ENCODE measurements at places on chromosomes 13 and 19.

DNA sequence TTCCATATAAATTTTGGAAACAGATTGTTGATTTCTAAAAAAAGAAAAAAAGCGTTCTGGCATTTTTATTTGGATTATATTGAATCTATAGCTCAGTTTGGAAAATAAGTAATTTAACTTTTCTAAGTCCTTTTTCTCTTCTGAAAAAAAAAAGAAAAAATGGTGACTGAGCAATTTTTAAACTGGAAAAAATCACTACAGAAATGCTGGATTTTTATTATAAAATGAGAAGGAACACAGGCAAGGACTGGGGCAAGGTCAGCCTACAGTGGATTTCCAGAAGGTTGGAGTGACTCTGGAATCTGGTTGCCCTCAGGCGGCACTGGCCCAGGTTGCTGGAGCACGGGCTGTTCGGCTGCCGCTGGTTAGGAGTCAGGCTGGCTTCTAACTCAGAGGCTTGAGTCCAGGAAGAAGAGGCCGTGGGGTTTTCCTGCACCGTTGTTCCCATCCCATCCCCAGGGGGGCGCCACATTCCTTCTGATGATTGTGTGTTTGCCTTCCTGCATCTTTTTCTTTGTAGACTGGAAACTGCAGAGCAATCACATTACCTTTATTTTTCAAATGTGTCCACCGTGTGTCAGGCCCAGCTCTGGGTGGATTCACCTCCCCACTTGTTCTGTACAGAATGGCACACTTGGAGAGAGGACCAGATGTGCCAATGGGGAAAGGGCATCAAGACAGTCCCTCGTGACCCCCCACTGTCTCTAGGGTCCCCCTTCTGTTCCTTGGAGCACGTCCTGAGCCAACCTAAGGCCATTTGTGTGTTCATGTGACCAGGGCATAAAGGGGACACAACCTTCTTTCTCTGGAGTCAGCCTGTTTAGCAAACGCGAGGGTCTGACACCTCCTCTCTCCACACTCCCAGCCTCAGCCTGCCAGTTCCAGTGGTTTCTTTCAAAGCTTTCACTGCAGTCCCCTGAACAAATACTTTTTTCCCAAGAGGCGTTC lies 44.5 kb upstream of the GTF3A start:
- peak; percentile 63 for DNase-seq

- no peak for DNase-seq
Observed at GRCh38 chr13:37681281-37682032, 82.9 kb upstream of the POSTN start.

- DNase-seq, result no peak
Observed at GRCh38 chr13:113404366-113404722, 40.4 kb upstream of the GRTP1 start.

DNA sequence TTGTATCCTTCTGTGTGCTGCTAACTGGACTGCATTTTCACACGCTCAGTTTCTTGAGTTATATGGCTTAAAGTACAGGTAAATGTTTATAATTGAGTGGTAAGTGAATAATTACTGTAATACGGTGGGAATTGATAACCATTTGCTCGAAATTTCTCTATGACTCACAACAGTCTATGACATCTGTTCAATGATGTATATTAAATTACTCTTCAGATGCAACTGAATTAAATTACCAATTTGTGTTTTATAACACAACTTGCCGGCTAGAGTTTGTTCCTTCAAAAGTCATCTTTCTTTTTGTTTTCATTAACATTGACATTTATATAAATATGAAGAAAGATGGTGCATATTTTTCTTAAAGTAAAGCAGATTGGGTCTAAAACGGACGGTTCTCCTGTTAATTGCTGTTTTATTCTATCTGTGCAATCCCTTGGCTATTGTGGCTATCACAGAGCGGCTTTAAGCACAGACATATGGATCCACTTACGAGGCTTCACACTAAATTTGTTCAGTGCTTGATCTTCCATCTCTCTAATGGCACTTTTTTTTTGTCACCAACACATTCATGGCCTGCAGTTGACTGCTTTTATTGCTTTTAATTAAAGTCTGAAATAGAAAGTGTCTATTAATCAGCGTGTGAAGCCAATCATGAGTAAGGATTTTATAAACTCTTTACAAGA lies 1291.6 kb upstream of the SLC10A2 start:
- DNase-seq, result no peak

Measured in stimulated activated CD4-positive, alpha-beta T cell treated with anti-CD3 and anti-CD28 coated beads, Interleukin-1b, Interleukin-23, amount 100 ng/mL, for 48 hours (primary cell).